Stimulated activated CD8-positive, alpha-beta memory T cell treated with anti-CD3 and anti-CD28 coated beads, Interleukin-2, amount 100 ng/mL, for 1 hour (primary cell): ENCODE measurements at places on chromosomes 1 and 21.

- DNase-seq: no peak
Measured at GRCh38 chr1:54818461-54819194, 17.5 kb upstream of the TTC22 start.

DNA sequence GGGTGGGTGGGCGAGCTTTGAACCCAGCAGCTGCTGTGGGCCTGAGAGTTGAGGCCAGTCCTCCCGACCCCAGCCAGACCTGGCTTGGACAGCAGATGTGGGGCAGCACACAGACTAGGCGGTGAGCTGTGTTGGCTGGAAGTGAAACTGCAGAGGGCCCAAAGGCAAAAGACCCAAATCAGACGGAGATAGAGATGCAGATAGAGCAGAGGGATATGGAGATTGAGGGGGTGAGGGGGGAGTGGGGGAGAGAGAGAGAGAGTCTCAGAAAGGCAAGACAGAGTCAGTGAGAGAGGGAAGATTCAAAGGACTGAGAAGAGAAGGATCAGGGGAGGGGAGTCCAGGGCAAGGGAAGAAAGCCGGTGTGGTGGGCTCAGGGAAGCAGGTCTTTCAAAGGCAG, 17.0 kb upstream of the POU3F1 start:
- DNase-seq: no peak

DNA sequence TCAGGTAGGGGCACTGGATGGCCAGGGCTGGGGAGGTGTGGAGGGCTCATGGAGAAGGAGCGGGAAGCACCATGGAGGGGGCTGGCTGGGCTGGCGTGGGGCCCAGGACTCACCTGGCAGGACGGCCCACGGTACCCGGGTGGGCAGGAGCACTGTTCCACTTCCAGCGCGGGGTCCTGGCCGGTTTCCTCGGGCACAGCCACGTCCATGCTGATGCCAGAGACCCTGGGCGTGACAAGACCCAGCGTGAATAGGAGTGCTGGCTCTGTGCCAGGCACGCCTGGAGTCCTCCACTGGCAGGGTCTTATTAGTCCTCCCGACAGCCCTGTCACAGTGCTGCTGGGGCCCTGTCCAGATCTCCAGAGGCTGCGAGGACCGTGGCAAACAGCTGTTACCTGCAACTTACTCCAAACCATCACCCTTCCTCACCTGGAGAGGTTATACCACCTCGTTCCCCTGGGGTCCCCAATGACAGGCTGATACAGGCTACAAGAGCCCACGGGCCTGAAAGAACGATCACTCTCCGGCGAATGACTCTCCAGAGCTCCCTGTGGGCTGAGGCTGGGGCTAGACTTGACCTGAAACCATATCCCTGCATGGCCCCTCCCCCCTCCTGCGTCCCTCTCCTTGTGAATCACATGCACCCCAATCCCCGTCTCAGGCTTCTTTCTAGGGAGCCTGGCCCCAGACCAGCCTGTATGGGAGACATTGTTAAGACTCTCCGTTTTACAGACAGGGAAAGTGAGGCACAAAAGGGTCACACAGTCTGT, 62.1 kb downstream of the HSPG2 start:
- DNase-seq: no peak

GRCh38 chr1:213123536-213123935, 72.5 kb downstream of the RPS6KC1 start:
- DNase-seq: no peak

DNA sequence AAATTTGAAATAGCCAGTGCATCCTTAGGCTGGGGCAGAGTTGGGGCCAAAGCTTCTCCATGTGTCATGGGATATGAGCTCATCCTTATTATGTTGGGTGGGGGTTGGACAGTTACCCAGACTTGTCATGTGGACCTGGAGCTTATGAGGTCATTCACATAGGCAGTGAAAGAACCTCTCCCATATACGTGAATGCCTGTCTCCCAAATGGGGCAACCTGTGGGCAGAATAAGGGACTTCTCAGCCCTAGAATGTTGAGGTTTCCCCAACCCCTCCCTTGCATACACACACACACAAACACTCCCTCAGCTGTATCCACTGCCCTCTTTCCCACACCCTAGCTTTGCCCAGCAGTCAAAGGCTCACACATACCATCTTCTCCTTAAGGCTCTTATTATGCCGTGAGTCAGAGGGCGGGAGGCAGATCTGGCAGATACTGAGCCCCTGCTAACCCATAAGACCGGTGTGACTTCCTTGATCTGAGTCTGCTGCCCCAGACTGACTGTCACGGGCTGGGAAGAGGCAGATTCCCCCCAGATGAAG, 2.3 kb upstream of the IVL start:
- no peak for DNase-seq

- no peak for DNase-seq
Measured at GRCh38 chr1:96682056-96682455, 39.5 kb upstream of the PTBP2 start.

- no peak for DNase-seq
Measured at GRCh38 chr21:45724345-45724961, 80.9 kb downstream of the PCBP3 start.

DNA sequence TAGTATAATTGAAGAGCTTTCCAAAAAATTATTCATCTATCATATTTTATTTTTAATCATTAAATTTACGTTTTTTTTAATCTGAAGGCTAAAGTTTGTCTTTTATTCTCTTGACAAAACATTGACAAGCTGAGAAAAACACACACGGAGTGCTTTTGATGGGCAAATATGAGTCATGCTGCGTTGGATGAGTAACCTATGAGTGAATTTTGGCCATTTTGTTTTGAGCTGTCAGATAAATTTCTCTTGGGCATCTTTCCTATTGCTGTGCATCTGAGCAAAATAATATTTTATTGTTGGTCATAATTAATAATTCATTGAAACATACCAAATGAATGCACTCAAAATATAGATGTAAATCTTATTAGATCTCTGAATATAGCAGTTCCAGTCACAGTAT, 1144.1 kb upstream of the ADGRL2 start:
- no peak for DNase-seq
